ENCODE measurements at places on chromosomes 12 and 14.

GRCh38 chr14:76880449-76880848 is 54.2 kb downstream of the LRRC74A start:
- no peak for DNase-seq

- peak; percentile 39 for DNase-seq
Observed at GRCh38 chr12:14768823-14769405, 34.4 kb downstream of the WBP11 start.

- DNase-seq, result peak; percentile 84
Observed at GRCh38 chr14:105065280-105066228, at the start of gene GPR132. Gene GPR132 (minus strand): TSS chr14:105065430. CDS start chr14:105055420, 10,010 bp downstream.

GRCh38 chr12:56029666-56030293 is 8.9 kb downstream of the IKZF4 start:
- peak; percentile 38 for DNase-seq

DNA sequence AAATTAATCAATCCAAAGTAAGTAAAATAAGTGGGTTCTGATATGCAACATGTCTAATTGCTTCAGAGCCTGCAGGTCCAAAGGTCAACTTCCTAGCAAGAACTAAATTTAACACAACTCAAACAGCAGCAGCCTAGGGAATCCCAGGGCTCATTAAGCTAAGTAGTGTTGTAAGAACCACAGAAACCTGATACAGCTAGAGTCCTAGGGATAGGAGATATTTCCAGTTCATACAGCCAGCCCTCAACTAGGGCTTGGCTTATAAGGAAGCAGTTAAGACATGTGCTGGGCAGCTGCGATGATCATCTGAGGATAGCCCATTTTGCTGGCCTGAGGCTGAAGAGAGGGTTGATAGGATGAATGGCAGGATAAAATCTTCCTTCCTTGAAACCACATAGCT is at the start of gene OR4Q3:
TSS of gene OR4Q3 (plus strand) at position 316 of the 400 bp plus-strand sequence.
- no peak for DNase-seq

DNA sequence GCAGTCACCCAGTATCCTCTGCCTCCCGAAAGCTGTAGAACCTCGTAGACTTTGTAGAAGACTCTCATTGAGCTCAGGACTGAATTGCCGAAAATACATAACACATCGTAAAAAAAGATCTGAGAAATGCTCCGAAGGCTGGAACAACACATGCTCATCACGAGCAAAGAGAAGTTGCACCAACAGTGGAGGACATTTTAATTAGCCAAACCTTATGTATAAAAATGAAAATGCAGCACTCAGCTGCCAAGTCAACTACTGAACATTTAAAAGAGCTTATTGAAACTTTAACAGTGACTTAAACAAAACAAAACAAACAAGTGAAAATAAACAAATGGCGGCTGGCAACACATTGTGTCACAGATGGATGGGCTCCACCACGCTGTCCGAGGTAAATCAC is 519.9 kb downstream of the TMEM132D start:
- DNase-seq, result no peak

DNA sequence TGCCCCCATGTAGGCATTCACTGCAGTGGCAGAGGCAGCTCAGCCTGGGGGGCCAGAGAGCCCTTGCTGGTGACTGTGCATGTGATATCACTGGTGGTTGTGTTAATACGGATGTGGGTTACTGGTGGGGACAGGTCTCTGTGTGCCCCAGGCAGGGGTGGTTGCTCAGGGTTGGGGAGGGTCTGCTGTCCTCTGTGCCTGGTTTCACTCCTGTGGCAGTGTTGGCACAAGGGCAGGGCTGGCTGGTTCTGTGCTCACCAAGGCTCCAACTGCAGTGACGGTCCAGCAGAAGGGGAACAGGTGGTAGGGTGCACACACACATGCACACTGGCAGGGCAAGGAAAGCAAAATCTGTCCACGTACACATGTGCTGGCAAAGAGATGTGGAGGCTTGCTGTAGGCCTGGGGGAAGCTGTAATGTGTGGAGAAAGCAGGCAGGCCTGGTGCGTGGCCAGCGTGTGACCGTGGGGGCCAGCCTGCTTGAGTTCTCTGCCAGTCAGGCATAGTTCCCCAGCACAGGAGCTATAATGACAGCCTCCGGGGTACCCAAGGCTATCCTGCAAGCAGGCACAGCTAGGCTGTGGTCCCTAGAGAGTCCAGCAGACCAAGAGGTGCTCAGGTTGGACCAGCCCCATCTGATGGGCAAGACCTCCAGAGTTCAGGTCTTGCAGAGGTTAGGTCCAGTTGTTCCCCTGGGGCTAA is 254.6 kb downstream of the FBXL14 start:
- DNase-seq, result no peak

DNA sequence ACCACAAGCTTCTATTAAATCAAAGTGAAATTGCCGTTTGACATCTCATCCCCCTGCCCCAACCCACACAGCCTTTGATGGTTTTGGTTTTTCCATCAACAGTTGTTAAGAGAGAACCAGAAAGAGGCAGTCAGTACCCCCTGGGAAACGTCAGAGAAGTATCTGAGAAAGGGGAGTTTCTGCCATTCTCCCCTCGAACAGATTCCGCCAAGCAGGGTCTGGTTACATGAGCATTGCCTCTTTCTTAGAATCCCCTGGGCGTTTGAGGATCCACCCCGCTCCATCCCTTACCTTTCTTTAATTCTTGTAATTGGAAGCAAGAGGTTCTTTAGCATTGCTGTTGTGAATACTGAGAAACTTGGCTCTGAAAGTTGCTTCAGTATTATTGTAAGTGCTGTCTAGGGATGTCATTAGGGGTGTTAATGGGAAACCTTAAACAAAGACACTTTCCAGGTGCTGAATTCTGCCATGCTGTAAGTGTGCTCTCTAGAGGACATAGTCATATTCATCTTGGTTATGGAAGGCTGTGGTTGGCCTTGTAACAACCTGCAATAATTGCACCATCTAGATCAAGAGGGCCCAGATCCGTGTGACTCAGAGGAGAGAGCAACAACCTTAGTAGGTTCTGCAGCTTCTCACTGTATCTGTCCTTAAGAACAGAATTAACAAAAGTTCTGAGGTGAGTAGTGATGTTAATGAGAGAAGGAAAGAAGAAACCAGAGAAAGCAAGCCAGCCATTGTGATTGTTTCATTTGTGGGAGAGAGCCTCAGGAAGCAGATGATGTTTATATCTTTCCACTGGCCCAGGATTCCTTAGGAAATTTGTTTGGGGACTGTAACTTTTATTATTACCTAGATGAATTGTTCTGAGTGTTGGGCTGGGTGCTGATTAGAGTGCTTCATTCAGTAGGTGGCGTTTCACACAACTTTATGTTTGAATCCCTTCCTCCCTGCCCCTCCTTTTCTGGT is 9.0 kb downstream of the TMBIM6 start:
- DNase-seq, result peak; percentile 38

- DNase-seq, result no peak
Observed at GRCh38 chr12:32906399-32907165, 10.0 kb upstream of the PKP2 start.

DNA sequence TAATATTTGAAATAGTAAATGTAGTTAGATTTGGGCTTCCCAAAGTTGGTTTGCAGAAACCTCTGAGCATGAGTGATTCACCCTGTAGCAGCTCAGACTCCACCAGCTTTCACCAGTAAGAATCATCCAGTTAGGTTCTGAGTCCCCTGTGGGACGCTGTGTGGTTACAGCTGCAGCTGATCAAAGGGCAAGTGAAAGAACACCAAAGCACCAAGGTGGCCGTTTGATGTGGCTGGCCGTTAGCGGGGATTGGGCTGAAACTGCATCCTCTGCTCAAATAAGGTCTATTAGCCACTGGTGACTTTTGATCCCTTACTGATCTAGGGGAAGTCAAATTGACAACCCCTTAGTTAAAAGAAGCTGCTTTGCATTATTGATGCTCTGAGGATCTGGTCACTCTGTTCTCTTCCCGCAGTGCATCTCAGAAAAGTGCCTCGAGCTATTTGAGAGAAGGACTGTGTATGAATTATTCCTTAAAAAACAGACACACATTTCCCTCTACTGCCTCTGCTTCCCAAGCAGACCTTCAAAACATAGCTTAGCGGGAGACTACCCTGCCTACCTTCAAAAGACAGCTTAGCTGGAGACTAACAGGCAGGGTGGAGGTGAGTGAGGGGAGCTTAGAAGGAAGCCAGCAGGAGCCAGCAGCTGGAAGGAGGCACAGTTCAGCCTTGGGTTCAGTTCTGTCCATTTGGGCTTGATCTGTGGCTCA is 3.7 kb downstream of the ABHD12B start:
- peak; percentile 28 for DNase-seq

GRCh38 chr12:31732926-31733548 is 4.2 kb upstream of the AMN1 start:
- peak; percentile 20 for DNase-seq

DNA sequence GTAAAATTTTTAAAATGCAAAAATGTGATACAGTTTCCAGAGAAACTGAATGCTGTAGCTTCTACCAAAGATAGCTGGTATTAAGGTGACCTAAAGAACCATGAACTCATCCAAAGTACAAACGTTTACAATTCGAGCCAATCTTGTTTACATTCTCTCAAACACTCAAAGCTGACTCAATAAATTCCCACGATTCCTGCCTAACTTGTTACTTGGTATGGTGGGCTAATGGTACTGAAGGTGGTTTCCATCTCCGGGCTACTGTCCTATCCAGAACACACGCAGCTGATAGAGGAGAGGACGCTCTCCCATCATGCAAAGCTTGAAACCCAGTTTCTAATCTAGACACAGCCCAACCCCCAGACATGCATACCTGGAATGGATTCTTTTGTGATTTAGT is 31.5 kb downstream of the RAD9B start:
- DNase-seq, result no peak

GRCh38 chr14:37318938-37319337 is 121.2 kb downstream of the MIPOL1 start:
- DNase-seq, result no peak

DNA sequence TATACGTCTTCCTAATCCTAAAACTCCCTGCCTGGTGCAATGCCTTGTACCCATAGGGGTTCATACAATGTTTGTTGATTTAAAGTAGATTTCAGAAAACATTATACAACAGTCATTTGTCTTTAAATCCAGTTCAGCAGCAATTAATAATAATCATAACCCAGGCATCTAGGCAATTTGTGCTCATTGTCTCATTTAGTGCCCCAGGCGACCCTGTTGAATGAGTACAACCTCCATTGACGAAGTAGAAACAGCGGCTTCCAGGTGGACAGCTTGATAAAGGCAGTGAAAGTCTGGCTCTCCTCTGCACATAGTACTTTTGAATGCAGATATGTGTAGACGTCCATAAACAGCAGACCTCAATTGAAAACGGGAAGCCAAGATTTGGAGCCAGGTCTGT is 82.9 kb upstream of the CPM start:
- DNase-seq, result no peak

GRCh38 chr14:54697803-54698202 is 130.9 kb downstream of the SAMD4A start:
- no peak for DNase-seq

GRCh38 chr14:36105401-36105800 is 71.1 kb downstream of the PTCSC3 start:
- DNase-seq, result no peak

- no peak for DNase-seq
Observed at GRCh38 chr12:59084511-59085375, 164.4 kb upstream of the LRIG3 start.

GRCh38 chr12:67414011-67414715 is 145.0 kb downstream of the CAND1 start:
- DNase-seq, result no peak

DNA sequence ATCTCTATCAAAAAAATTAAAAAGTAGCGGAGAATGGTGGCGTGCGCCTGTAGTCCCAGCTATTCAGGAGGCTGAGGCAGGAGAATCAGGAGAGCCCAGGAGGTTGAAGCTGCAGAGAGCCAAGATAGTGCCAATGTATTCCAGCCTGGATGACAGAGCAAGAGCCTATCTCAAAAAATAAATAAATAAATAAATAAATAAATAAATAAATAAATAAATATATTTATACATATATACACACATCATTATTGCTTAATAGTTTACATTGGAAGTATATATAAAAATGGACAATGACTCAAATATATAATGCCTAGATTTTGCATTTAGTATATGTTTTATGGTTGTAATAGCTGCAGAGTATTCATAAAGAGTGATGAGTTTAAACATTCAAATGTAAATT is 53.1 kb downstream of the TOGARAM1 start:
- DNase-seq, result no peak

DNA sequence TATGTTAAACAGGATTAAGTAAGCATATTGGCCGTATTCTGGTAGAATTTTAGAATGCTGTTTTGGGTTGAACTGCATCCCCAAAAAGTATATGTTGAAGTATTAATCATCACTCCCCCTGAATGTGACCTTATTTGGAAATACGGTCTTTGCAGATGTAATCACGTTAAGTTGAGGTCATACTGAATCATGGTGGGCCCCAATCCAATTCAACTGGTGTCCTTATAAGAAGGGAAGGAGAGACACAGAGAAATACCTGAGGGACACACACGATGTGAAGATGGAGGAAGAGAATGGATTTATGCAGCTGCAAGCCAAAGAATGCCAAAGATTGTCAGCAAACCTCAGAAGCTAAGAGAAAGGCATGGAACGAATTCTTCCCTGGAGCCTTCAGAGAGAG is 268.6 kb downstream of the ITPR2 start:
- no peak for DNase-seq

- DNase-seq, result no peak
Observed at GRCh38 chr12:121767525-121768016, 25.9 kb downstream of the RHOF start.

- DNase-seq, result no peak
Observed at GRCh38 chr12:65986047-65986446, 144.5 kb downstream of the LLPH start.

- DNase-seq, result no peak
Observed at GRCh38 chr14:101511620-101512375, 49.5 kb upstream of the DIO3 start.

- no peak for DNase-seq
Observed at GRCh38 chr14:99169776-99170356, 102.1 kb downstream of the BCL11B start.

DNA sequence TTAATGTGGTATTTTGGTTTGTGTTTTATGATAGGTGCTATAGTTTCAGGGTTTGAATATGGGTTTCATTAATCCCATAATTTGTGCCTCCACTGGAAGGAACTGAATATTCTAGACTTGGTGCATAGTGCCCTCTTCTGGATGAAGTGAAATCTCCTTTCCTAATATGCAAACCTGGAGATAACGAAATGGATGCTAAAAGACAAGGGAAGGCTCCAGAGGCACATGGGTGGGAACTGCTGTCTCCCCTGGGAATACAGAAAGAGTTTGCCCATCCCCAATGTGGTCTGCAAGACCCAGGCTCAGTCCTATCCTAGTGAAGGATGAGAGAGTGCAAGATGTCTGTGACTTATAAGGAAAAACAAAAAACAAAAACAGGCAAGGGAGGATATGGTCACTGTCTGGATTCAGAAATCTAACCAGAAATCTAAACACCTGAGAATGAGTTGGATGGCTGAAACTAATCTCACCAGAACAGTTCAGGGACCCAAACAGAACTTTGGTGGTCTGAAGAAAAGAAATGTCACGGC is 142.3 kb upstream of the TMPO start:
- no peak for DNase-seq

DNA sequence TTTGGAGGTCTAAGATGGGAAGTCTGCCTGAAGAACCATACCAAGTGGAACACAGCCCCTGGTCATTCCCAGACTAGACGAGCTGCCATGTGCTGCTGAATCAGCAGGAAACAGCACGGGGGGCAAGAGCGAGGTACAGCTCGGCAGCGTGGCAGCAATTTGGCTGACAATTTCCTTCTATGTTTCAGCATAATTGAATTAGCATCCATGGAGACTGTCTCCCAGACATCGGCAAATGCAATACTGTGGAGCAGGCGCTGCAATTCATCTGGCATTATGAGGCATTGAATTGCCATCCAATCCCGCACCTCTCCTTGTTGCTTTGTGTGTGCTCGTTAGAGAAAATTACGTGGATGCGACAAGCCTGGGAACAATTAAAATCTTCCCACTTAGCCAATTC is 46.0 kb upstream of the CCDC60 start:
- no peak for DNase-seq

GRCh38 chr12:6646276-6647082 is 753 bp downstream of the ACRBP start:
- no peak for DNase-seq

All from activated T-cell treated with anti-CD3 and anti-CD28 coated beads, Interleukin-2, amount 50 U/mL, for 4 hours (primary cell).